GM23338 (cell line): ENCODE measurements at places on chromosomes 2 and 18. TPM values are rescaled to one million over a fixed set of nuclear protein-coding genes. Genes with fewer than 3 reads are reported as not detected.

The TFPI gene
- 0.58 and 1.8 TPM in 2 replicates for total RNA-seq

The SEMA4F gene
- 3.2 and 13.0 TPM in 2 replicates for total RNA-seq

The GAD1 gene
- total RNA-seq = 0.17 and 0.47 TPM in 2 replicates

The XDH gene
- total RNA-seq = 0.58 and 0.87 TPM in 2 replicates

The ZC3H6 gene
- total RNA-seq = 6.3 and 8.0 TPM in 2 replicates

The CNGA3 gene
- total RNA-seq = not detected in 2 replicates

The FAM161A gene
- total RNA-seq = 13.1 and 16.2 TPM in 2 replicates

The C2orf72 gene
- 1.3 and 1.4 TPM in 2 replicates for total RNA-seq

The INHBB gene
- total RNA-seq = 0.16 and 0.21 TPM in 2 replicates

The FEV gene
- not detected in 2 replicates for total RNA-seq

The SUCLG1 gene
- 22.2 and 24.3 TPM in 2 replicates for total RNA-seq

The TUBA3E gene
- total RNA-seq = 0.21 and 0.66 TPM in 2 replicates

The IRS1 gene
- total RNA-seq = 20.4 and 26.2 TPM in 2 replicates

The REG3A gene
- total RNA-seq = not detected in 2 replicates

The MAP3K19 gene
- total RNA-seq = not detected in 2 replicates

The STAT4 gene
- total RNA-seq = 0.16 and 0.52 TPM in 2 replicates

The LIMS2 gene
- total RNA-seq = 1.3 and 1.6 TPM in 2 replicates

The TRIM43 gene
- total RNA-seq = 0.23 and 0.59 TPM in 2 replicates

The CTAGE1 gene
- 0.03 TPM in 1 of 2 replicates, not detected in the other for total RNA-seq
